ENCODE measurements at places on chromosomes 2 and 18.

DNA sequence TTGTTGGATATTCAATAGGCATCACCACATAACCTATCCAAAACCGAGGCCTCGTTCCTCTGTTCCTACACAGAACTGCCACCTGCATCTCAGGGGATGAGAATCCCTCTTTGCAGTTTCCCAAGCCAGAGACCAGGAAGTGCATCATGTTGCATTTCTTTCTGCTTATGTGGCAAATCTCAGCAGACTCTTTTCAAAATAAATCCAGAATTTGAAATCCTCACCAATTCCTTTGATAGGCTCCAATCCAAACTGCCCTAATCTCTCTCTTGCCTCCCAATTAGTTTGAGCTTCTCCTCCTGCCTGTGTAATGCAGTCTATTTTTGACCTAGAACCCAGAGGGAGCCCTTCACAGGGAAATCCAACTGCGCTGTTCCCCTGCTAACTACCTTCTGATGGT lies 215.5 kb downstream of the RNF144A start:
- DNase-seq = no peak

DNA sequence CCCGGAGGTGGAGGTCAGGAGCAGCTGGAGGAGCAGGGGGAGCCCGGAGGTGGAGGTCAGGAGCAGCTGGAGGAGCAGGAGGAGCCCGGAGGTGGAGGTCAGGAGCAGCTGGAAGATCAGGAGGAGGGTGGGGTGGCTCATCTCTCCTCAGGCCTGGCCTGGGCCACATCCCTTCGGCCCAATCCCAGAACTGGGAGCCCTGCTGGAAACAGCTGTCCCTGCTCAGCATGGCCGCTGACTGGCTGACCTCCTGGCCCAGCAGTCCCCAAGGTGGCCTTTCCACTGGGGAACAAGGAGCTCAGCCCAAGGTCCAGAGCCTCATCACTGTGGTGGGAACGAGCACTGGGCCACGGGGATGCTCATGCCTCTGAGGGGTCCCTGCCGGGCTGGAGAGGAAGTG lies 66.6 kb upstream of the LAPTM4A start:
- no peak for DNase-seq

DNA sequence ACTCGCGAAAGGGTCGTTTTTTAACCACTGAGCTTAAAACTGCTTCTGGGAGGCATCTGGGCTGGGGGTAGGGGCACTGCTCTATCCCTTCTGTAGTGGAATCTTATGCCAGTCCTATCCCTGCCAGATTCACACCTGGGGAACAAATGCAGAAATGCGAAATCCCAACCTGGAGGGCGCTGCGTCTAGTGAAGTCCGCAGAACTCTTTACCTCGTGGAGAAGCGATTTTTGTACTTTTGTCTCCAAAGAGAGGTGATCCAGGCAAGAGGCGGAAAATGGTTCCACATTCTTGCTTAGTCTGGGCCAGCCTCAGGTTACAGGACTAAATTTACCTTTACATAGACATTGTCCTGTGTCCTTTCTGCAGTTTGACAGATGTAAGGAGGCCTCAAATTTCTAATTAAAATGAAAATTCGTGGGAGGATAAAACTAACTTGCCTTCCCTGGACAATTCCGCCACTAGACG lies 10.4 kb downstream of the TBR1 start:
- DNase-seq = no peak

GRCh38 chr18:24396082-24396633 lies 1.5 kb downstream of the OSBPL1A start:
- DNase-seq = no peak

Data from Right ventricle myocardium inferior (tissue), 1 donor.